NCI-H2029 treated with DMSO at 0.1 percent for 48 hours (cell line): ENCODE measurements at places on chromosomes 7 and 10.

DNA sequence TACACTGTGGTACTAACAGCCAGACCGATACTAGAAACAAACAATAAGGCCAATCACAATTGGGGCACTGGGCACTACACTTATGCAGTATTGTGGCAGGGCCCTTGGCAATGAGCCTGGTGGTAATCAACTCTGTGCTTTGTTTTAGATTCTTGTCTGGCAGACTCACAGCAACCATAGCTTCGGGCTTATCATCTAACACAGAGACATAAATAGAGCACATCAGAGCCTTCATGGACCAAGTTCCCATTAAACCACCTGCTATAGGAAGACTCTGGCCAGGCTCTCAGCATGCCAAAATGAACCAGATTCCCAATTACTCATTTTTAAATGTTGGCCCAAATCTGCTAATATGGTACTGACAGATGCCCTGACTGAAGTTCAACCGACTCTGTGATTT lies 218.6 kb downstream of the DGKI start:
- no peak for DNase-seq

GRCh38 chr7:28627263-28627653 lies 214.9 kb downstream of the CREB5 start:
- DNase-seq = no peak

DNA sequence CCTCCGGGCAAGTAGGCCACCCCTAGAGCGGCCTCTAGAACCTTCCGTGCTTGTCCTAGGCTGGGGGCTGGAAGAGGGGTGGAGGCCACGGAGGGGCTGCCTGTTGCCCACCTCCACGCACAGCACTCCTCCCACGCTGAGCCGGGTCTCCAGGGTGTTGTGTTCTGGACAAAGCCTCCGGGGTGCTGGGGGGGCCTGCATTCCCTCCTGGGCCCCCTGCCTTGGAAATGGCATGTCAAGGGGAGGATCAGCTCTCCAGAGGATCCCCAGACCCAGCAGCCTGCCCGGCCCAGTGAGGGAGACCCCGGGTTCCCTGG lies 8.1 kb upstream of the TTYH3 start:
- no peak for DNase-seq

DNA sequence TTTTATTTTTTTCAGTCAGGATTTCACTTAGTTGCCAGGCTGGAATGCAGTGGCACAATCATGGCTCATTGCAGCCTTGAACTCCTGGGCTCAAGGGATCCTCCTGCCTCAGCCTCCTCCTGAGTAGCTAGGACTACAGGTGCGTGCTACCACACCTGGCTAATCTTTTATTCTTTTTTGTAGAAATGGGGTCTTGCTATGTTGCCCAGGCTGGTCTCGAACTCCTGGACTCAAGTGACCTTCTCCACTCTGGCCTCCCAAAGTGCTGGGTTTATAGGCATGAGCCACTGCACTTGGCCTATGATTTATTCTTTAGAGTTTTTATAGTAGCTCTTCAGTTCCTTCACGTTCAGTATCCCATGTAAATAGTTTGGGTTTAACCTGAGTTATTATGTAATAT lies 5.5 kb downstream of the SND1 start:
- DNase-seq = no peak

GRCh38 chr7:141362580-141363435 lies 188.4 kb upstream of the AGK start:
- no peak for DNase-seq

- DNase-seq = no peak
Observed at GRCh38 chr10:91541481-91541880, 91.4 kb downstream of the PPP1R3C start.

GRCh38 chr7:133851411-133851810 lies 275.7 kb upstream of the LRGUK start:
- DNase-seq = no peak

GRCh38 chr10:74994854-74995253 lies 116.6 kb upstream of the SAMD8 start:
- peak; percentile 44 for DNase-seq

DNA sequence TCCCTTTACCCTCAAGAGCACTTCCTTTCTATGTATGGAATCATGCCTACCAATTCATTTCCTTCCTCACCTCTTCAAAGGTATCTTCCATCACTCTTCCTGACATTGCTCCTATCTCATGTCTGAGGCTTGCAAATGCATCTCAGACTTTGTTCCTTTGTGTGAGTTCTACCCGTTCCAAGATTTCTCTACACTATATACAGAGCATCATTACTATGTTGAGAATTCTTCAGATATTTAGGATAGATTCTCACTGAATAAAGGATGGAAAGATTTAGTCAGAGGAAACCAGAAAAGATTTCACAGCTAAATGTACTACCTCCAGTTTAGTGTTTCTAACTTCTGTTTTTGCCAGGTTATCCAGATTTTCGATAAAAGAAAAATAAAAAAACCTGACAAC lies 462.7 kb downstream of the PHTF2 start:
- no peak for DNase-seq

DNA sequence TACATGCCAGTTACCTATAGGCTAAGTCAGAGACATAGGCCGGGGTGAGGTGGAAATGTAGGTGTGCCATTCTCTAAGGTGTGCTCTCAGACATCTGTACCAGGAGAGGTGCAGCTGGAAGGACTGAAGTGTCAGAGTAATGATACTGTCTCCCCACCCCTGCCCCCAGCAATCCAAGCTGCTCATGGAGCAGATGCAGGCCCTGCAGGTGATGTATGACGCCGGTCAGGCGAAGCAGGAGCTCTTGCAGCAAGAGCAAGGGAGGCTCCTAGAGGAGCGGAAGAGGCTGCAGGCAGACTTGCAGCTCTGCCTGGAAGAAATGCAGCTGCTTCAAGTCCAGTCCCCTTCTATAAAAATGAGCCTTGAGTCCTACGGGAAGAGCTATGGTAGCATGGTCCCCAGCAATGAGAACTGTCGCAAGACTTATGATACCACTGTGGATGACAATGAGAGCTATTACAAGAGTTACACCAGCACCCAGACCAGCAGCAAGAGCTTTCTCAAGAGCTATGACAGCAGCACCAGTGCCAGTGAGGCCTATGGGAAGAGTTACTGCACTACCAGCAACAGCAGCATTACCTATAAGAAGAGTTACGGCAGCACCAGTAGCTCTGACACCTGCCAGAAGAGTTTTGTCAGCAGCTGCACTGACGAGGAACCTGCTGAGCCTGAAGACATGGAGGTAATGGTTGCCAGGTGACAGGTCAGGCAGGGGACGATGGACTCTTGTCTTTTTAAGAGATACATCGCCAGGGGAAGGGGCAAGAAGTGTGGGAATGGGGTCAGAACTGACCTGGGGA lies 18.4 kb upstream of the FLNC start:
- no peak for DNase-seq

- DNase-seq = no peak
Observed at GRCh38 chr10:110529596-110530011, 31.9 kb downstream of the DUSP5 start.

GRCh38 chr10:18476076-18476647 lies 175.2 kb downstream of the NSUN6 start:
- DNase-seq = no peak

GRCh38 chr10:119007211-119007574 lies 22.3 kb upstream of the NANOS1 start:
- DNase-seq = no peak

DNA sequence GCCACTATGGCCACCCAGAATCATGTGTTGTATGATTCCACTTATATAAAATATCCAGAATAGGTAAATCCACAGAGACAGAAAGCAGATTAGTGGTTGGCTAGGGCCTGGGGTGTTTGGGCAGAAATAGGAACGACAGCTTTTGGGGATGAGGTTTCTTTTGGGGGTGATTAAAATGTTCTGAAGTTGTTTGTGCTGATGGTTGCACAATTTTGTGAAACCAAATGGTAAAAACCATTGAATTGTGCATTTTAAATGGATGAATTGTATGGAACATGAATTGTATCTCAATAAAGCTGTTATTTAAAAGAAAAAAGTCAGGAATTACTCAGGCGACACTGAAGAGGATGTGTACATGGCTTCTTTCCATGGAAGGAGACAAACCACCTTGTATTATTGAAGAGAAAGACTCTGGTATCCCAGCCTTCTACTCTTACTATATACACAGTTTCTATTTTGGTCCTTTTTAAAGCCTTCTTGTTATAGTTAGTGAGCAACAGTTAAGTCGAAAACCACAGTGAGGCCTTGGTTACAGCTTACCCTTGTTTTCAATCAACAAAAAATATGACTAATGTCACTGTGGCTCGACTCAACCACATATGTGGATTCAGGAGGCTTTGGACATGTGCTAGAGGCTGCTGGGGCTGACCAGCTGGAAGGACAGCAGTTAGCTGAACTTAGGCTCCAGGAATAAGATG lies 57.1 kb upstream of the KMT2E start:
- no peak for DNase-seq

- DNase-seq = no peak
Observed at GRCh38 chr10:9545073-9545472, 1472.6 kb upstream of the CELF2 start.
